ENCODE measurements at places on chromosomes 11 and 22.

DNA sequence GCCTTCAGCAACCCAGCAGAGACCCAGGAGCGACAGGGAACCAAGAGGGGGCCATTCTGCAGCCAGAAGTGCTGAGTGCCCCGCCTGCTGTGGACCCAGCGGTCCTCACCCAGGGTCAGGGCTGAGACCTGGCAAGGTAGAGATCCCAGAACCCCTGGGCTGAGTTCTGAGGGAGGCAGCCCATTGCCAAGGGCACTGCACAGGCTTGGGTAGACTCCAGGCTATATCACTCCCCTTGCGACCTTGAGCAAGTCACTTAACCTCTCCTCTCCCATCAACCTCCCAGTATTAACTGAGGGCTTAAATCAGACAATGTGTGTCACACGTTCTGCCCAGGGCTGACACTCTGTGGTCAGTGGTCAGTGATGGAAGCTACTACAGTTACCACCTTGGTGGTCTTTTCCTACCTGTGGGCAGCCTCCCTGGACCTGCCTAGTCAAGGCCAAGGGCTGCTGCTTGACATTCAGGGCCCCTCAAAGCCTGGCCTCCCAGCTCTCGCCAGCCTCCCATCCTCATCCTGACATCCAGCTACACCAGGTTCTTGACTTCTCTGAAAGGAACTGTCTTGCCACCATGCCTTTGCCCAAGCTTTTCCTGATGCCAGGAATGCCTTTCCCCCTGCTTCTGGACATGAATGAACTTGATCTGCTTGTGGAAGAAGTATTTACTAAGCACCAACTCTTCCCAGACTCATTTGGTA lies 8.2 kb downstream of the WNT11 start:
- DNase-seq: no peak

GRCh38 chr11:21927628-21928027 lies 265.3 kb upstream of the ANO5 start:
- DNase-seq: no peak

DNA sequence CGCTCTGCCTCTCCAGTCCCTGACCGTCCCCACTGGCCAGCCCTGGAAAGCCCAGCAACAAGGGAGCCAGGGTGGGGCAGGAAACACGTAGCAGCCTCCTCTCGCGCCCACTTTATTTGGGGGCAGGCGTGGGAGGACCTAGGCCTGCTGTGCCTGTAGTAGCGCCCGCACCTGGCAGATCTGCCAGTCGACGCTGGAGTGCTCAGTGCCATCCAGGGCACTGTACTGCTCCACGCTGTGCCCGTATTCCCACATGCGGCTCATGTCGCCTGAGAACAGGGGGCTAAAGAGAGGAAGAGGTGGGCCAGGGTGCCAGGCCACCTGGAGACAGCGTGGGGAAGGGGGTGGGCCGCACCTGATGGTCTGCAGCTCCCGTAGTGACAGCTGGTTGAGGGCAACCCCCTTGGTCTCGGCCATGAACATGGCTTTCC lies 17.0 kb upstream of the DRICH1 start:
- no peak for DNase-seq

GRCh38 chr11:3604167-3604566 lies 37.6 kb downstream of the ART5 start:
- no peak for DNase-seq

GRCh38 chr11:19392847-19393518 lies 152.2 kb upstream of the E2F8 start:
- no peak for DNase-seq

GRCh38 chr11:128302425-128303186 lies 284.8 kb downstream of the ETS1 start:
- no peak for DNase-seq

GRCh38 chr22:35337932-35338331 lies 38.2 kb downstream of the TOM1 start:
- DNase-seq: no peak

- DNase-seq: no peak
These were observed 116.5 kb downstream of the SPON1 start for GRCh38 chr11:14079011-14079410.

DNA sequence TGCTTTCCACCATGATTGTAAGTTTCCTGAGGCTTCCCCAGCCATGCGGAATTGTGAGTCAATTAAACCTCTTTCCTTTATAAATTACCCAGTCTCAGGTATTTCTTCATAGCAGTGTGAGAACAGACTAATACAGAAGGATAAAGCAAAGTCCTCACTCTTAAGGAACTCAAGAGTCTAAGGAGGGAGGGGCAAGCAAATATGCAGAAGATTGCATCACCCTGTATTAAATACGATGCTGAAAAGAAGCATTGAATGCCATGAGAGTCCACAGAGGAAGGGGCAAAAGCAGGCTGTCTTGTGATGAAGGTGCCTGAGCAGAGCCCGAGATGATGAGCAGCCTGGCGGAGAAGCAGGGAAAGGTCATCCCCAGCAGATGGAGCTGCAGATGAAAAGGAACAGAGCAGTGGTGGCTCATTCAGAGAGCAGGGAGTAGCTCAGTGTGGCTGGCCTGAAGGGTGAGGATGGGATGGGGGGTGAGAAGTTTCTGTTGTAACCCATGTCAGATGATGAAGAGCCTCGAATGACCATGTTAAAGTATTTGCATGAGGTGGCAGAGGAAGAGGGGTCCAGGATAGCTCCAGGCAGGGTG lies 6.3 kb upstream of the IZUMO1R start:
- no peak for DNase-seq

GRCh38 chr11:76212086-76213035 lies 6.1 kb upstream of the WNT11 start:
- no peak for DNase-seq

GRCh38 chr11:108983636-108984420 lies 319.0 kb downstream of the DDX10 start:
- DNase-seq: no peak

- no peak for DNase-seq
These were observed 23.0 kb upstream of the EXPH5 start for GRCh38 chr11:108616549-108616948.

DNA sequence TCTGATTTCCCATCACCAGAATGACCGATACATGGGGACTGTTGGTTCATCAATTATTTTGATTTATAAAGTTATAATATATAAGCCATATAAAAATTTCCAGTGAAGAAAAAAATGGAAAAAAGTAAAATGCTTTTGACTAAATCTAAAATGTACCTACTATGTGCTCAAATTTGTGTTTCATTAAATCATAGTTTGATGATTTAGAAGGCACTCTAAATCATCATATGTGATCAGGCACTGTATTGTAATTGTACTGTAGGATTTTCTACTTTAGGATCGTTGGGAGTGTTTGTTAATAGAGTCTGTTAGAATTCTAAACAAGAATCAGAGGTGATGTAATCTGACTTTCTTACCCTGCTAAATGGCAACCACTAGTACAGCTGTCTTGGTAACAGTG lies 2.4 kb downstream of the LIN7C start:
- no peak for DNase-seq

DNA sequence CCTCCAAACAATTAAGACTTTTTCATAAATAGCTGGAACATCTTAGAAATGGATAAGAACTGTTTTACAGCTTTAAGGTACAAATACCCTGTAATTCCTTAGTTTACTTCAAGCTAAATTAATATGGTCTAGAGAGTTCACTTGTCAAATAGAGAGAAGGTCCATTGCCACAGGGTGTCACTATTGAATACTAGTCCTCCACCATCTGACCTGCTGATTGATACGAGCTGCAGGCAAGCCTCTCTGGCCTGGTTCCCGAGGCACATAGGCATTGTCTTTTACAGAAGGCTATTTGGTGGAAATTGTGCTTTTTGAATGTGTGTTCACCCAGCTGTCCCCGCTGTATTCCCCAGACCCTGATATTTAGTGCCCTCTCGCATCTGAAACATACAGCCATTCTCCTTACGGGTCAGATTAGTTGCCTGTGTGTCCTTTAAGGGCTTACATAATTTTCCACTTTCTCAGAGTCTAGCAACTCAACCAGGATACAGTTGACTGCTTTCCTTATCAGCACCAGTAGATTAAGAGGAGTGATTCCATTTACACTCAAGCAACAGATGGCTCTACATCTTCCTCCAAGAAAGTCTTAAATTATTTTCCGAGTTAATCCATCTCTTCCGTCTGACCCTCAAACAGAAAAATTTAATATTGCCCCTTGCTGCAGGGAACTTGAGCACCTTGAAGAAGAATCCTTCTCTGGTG lies 788.8 kb upstream of the FAT3 start:
- DNase-seq: no peak
